ENCODE measurements at places on chromosomes 1 and 21.

- no peak for DNase-seq
Measured at GRCh38 chr1:153342178-153342577, 6.5 kb downstream of the PGLYRP4 start.

- DNase-seq = no peak
Measured at GRCh38 chr1:11784993-11785769, 20.6 kb downstream of the MTHFR start.

DNA sequence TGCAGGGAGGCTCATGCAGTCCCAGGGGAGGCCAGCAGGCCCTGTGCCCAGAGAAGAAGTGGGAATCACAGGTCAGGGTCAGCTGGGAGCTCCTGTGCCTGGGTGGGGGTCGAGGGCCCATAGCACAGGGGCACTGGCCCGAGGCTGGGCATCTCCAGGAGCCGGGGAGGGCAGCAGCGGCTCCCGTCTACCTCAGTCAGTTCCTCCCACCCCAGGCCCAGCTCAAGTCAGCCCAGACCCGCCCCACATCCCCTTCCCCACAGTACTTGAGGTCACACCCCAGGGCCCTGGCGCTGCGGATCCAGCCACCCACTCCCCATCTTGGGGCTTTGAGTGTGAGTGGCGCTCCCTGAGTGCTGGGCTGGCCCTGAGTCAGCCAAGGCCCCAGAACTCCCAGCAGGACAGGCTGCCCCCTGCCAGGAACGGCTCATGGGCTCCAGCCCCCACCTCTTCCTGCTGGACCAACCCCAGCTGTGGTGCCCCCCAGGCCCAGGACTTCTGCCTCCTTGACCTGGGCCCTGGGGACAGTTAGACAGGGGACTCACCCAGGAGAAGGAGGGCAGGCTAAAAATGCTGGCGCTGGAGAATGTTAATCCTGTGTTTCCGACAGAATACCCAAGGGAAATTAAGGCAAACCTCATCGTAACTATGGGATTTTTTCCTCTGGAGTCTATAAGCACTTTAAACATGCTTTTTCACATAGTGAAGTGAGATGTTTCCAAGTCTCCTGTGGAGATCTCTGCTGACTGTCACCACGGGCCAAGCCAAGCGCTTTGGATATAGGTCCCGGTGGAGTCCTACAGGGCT is 68.8 kb upstream of the COL6A1 start:
- no peak for DNase-seq

GRCh38 chr1:150887018-150887417 is at the start of gene CTXND2:
Gene CTXND2 (plus strand): TSS chr1:150887136. CDS start chr1:150912315, 25,179 bp downstream.
- DNase-seq = no peak

DNA sequence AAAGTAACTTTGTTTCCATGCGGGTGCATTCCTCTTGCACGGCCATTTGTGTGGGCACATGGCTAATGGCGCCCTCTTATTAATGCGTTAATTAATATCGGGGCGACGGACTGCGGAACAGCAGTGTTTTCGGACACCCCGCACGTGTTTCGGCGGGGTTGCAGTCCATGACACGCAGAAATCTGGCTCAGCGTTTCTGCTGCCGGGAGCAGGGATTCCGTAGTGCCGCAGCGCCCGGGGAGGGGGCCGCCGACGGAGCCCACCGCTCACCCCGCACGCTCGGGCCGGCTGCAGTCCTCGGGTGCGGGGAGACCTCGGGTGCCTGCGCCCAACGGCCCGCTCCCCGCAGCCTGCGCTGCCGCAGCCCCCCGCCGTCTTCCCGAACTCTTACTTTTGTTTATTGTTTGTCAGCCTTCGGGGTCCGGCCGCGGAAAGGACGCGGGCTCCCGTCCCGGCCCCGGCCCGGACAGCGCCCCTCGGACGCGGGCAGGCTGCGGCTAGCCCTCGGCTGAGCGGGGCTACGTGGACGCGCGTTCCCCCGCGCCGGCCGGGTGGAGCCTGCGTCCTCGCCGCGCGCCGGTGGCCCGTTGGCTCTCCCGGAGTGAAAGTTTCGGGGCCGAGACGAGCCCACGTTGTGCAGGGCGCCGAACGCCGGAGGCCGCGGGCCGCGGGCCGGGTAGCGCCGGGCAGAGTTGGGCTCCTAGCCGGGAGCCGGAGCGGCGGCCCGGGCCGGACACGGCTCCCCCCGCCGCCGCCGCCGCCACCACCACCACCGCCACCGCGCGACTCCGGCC is 849 bp downstream of the NFIA start:
- peak; percentile 13 for DNase-seq

GRCh38 chr1:24162201-24162600 is 19.3 kb upstream of the IL22RA1 start:
- no peak for DNase-seq

DNA sequence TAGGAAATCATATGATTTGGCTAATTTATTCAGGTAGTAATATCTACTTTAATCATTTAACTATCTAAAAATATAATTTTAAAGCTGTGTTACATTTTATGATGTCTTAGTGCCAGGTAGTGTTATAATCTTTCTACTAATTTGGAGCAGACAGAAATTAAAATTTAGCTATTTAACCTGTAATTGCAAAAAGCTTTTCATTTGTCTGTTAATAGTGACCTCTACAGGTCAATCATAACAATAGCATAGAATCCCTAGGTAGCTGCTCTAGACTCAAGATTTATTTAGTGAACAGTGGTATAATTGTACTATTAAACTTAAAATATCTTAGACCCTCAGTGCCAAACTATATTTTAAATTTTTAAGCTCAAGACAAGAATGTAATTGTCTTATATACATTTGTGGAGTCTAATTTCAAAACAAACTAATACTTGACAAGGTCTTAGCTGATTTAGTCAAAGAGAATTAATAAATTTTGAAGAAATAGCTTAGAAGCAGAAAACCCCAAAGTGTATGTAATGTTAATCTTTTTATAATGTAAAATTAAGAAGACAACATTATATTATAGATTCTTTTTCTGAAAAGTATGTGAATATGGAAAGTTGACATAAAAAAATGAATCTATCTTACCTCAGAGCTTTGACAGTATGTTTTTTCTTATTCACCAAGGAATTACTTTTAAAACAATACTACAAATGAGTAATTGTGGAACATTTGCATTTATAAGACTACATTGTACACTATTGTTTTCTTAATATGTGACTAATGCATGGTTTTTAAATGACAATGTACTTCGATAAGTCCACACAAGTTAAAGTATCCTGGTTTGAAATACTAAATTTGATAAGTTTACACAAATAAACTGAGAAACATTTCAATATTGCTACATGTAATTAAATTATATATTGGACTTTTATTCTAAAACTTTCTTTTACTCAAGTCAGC is 64.1 kb upstream of the RNPC3 start:
- DNase-seq = peak; percentile 1

- DNase-seq = no peak
Measured at GRCh38 chr1:93853940-93854339, 25.1 kb downstream of the DNTTIP2 start.

DNA sequence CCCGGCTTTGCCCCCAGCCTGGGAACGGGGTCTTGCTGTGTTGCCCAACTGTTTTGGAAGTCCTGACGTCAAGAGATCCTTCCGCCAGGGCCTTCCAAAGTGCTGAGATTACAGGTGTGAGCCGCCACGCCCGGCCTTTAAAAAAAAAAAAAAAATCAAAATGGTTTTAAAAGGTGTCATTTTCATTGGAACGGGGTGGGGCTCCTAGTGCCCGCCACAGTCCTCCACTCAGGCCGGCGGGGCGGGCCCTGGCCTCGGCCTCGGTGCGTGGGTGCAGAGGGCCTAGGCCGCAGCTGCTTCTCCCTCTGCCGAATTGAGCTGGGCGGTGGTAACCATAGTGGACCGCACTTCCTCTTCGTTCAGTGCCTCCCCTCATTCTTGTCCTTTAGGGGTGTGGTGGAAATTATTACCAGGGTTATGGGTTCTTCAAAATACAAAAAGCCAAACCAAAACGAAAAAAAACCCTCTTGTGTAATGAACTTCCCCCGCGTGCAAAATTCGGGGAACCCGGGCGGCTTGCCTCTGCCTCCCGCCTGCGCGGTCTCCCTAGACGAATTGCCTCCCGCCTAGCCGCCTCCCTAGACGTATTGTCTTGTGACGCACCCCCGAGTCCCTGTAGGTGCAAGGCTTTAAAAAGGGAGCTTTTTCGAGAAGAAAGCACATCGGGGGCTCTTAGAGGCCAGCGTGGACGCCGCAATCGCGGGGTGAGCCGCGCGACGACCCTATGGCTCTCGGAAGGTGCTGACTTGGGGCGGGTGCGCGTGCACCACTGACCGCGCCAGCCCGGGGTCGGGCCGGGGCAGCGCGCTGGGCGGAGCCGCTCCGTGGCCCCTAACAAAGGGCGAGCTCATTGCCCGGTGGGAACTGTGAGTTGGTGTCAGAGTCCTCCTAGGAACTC is 10.5 kb upstream of the SPEN start:
- peak; percentile 48 for DNase-seq

DNA sequence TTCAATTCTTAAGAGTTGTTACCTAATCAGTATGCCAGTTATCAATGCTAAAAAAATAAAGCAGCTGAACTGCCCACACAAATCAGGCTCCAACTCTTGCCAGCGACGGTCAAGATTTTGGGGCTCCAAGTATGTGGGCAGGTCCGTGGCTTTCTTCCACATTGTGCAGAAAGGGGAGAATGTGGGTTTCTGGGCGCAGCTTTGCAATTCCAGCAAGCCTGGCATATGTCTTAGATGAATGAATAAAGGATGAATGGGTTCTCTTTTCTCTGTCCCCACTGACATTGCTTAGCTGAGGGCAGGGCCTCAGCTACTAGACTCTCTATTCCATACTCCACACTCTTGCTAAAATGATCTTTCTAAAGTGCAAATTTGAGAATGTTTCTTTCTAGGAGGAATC is 42.4 kb downstream of the NENF start:
- DNase-seq = no peak

DNA sequence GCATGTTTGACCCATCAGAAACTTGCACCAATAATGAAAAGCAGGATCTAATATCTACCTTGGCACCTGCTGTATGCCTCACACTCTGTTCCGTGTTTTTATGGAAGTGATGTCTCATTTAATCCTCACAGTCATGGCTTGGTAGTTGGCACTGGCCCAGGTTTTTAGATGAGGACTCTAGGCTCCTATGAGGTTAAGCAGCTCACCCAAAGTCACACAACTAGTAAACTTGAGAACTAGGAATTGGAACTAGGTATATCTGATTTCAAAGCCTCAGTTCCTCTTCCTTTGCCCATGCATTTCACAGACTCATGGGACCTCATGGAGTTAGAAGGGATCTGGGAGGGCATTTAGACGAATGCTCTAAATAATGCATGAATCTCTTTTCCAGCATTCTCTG is 21.3 kb upstream of the TARBP1 start:
- DNase-seq = no peak

DNA sequence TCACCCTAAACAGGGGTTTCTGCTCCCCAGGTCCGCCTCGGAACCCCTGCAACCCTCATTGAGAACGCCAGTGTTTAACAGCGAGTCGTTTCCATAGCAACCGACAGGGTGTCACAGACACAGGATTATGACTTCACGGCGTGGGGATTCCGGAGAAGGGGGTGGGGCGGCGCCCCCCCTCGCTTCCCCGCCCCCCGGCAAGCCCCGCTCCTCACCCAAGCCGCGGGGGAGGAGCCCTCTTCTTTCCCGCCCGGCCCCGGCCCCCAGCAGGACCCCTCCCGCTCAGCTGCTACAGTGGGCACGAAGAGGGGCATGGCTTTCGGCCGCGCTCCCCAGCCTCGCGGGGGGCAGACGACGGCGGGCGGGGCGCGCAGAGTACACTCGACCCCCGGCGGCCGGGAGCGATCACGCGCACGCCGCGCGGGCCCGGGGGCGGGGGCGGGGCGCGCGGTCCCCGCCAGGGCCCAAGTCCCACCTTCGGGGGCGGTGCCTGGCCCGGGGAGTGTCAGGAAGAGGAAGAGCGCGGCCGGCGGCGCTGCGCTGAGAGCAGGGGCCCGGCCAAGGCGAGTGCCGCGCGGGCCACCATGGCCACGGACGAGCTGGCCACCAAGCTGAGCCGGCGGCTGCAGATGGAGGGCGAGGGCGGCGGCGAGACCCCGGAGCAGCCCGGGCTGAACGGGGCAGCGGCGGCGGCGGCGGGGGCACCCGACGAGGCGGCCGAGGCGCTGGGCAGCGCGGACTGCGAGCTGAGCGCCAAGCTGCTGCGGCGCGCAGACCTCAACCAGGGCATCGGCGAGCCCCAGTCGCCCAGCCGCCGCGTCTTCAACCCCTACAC is at the start of gene EFHD2:
TSS of gene EFHD2 (plus strand) at position 501 of the 835 bp plus-strand sequence. CDS start at position 585, 84 bp downstream.
- DNase-seq = peak; percentile 84

DNA sequence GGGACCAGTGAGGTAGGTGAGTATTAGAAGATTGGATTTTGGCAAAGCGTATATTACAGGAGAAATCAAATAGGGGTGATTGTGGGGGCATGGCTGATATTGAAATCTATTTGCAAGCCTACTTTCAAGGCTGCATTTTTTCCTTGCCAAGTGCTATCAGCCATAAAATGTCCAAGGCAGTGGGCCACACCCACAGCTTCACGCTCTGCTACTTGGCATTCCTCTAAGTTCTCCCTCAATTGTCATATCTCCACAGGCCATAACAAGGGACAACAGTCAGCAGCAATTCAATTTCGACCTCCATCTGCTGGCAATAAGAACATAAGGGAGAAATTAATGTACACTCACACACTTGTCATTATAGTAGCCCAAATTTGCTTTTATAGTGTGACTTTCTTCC is 667.1 kb upstream of the PKN2 start:
- DNase-seq = no peak

- no peak for DNase-seq
Measured at GRCh38 chr1:195789321-195789720, 818.9 kb downstream of the KCNT2 start.

DNA sequence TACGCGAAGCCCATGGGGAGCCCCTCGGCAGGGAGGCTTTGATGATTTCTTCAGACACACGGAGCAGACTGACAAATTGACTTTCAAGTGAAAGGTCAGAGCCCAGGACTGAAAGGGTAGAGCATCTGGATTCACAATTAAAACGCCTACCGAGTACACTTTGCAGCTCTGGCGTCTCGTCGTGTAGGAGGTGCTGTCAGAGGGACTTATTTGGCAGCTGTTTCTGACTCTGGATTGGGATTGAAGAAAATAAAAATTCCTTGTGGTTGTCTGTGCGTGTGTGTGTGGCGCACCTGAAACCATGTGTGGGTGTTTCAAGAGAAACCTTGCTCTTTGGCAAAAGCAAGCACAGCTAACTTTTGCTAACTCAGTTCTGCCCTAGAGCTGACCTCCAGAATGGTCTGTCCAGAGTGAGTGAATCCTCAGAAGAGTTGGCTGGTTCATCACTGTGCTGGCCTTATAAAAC is 348.7 kb downstream of the HLX start:
- DNase-seq = no peak

DNA sequence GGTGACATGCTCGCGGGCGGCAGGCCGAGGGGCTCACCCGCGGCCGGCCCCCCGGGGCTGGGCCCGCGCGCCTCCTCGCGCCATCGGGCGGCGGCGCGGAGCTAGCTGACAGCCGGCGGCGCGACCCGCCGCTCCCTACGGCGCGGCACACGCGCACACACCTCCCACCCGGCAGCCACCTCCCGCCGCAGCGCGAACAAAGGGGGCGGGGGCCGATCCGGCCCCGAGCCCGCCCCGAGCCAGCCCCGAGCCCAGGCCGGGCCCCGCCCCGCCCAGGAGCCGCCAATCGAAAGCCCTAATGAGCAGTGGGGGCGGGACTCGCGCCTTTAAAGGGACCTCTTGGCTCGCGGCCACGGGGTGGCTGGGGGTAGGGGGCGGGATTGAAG is at the start of gene KIF21B:
TSS of gene KIF21B (minus strand) at position 198 of the 386 bp plus-strand sequence. CDS start 331 bp downstream, outside the sequence.
- DNase-seq = peak; percentile 89

GRCh38 chr21:21232320-21232719 is 234.1 kb downstream of the NCAM2 start:
- no peak for DNase-seq

Data from central memory CD4-positive, alpha-beta T cell (primary cell).